ENCODE measurements at places on chromosomes 7 and 10.

DNA sequence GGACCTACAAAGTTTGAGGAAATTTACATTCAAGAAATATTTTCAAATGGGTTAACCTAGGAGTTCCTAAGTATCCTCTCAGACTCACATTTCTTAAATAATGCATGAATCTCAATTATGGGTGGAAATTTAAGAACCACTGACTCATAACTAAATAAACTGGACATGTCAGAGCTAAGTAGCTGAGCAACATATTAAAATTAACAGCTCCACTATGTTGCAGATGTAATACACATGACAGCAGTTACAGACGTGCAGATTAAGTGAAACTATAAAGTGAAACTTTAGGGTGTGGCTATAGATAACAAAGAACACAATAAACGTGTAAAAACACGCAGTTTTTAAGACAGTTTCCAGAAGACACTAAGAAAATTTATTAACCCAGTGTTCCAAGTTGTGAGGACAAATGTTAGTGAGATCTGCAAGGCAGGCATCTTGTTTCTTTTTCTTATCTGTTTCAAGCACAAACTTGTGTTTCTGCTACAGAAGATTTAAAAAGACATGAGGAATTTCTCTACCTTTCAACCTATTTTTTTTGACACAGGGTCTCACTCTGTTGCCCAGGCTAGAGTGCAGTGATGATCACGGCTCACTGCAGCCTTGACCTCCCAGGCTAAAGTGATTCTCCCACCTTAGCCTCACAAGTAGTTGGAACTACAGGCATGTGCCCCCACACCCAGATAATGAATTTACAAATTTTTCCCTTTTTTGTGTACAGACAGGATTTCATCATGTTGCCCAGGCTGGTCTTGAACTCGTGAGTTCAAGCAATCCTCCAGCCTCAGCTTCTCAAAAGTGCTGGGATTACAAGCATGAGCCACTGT, 25.3 kb downstream of the DNMBP start:
- no peak for DNase-seq

- DNase-seq = no peak
Observed at GRCh38 chr10:91198781-91199180, 21.7 kb upstream of the PCGF5 start.

DNA sequence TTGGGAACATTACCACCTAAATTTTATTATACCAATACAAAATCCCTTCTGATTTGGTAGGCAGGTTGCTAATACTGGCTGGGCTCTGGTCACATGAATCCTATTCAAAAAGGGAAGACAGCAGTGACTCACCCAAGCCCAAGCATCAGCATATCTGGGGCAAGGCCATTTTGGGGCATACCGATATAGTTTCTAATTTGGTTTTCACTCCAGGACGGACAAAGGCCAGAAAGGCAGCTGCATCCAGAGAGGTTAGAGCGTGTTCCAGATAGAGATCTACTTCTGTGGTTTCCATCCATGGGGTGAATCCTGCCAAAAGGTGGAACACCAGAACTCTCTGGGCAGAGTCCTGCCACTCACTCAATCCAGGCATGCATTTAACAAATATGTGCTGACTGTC, 335.8 kb downstream of the ELMO1 start:
- DNase-seq = no peak

GRCh38 chr10:131134651-131135050, 176.9 kb downstream of the TCERG1L start:
- no peak for DNase-seq

DNA sequence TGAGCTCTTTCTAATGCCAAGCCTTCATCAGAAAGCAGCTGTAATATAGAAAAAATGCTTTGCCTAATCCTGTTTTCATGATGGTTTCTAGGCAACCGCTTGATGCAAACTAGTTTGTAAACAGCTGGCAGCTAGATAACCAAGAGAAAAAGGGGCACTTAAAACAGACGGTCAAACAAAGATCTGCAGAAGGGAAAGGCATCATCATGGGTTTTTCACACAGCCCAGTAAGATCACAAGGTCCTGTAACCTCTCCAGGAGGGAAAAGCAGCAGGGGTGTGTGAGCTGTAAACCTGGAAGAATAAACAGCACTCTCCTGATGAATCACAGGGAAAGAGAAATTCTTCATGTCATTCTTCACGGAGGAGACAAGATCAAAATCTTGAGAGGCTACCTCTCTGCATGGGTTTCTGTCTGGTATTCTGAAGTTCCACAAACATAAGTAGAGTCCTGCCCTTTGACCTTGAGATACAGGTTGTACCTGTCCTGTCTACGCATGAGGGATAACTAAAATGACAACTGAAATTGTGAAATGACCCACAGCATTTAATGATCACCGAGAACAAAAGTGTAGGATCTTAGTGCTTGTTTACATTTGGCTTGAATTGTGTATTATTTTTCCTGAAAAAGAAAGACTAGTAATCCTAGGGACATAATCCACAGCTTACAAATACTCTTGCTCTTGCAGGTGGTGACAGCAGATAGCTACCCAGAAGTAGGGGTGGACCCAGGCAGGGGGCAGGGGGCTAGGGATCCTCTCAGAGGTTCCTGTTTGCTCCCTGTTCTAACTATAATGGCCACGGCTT, 48.0 kb downstream of the CREB3L2 start:
- DNase-seq = no peak

DNA sequence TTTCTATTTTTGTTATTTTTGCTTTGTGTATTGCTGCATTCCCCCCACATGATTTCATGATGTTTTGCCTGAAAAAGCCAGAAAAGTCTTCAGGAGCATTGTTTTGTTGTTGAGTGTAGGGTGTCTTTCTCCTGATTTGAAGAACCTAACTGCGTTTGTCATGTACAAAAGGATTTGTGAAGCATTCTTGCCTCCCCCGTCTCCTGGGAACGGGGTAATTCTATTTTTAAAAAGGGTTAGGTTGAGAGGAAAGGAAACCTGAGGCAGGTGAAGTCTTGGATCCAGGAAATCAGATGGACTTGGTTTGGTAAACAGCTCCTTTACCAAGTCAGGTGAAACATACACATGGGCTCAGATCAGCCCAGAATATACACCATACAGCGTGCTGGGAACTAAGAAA, 26.0 kb upstream of the BTBD16 start:
- DNase-seq = no peak

All from T-helper 17 cell (primary cell).